ENCODE measurements at places on chromosomes 3 and 15.

- no peak for DNase-seq
Observed at GRCh38 chr3:160159806-160160205, 65.4 kb upstream of the C3orf80 start.

GRCh38 chr3:76367281-76367680, 581.9 kb upstream of the ZNF717 start:
- no peak for DNase-seq

GRCh38 chr3:147421184-147421912, 12.2 kb downstream of the ZIC1 start:
- no peak for DNase-seq

- DNase-seq, result no peak
Observed at GRCh38 chr3:128788268-128788869, 62.4 kb downstream of the RAB7A start.

DNA sequence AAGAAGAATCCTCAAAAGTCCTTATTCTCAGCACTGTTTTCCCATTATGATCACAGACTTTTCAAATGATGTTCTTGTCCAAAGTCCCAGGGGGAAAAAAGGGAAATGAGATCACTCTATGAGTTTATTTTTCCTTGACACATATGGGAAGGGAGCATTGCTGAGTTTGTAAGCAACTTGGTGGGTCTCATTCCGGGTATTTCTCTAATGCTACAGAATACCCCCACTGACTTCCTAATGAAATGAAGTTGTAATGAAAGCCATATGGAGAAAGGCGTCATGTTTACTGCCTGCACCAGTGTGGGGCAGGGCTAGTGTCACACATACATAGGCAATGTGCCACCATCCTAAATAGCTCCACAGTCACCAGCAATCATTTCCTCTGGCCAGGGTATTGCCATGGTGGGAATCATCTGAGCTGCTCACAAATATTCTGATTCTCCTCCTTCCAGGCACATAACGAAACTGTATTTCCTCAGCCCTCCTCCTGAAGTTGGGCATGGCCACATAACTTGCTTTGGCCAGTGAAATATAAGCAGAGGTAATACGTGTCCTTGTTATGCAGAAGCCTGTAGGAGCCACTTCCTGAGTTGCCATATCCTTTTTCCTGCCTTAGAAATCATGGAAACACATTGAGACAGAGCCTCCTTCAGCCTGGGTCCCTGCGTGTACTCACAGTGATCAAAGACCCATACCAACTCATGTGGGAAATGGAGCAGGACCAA, 41.0 kb upstream of the C15orf61 start:
- DNase-seq, result no peak

DNA sequence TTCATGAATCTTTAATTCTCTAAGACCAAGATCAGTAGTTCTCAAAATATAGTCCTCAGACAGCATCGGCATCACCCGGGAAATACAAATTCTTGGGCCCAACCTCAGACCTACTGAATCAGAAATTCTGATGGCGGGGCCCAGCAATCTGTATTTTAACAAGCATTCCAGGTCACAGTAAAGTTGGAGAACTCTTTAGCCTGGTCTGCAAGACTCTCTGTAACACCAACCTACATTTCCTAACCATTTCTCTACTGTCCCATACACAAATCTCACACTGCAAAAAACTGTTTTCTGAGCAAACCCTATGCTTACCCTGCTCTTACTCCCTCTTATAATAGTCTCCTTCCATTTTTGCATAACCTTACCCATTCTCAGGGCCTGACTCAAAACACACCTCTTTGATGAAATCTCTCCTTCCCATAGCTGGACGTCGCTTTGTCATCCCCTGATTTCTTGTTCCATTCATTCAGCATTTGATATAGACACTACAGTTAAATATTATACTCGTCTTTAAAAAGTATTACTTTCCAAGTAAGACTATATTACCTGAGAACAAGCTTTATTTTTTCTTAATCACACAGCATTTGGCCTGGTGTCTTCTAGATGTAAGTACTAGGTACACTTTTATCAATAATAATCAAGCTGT, 83.3 kb upstream of the MYO5C start:
- DNase-seq, result no peak

DNA sequence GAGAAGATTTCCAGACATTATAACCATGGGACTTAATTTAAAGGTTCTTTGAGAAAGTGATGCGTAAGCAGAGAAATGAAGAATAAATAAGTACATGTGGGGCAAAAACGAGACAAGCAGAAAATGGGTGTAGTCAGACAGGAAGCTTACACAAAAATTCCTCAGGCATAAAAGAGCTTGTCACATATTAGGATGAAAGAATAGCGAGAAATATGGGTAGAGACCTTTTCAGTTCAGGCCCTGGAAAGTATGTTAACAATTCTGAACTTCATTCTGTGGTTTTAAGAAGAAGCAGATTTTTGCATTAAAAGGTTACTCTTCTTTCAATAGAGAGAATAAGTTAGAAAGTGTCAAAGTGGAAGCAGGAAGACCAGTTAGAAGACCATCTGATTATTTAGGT, 352.4 kb downstream of the ROBO1 start:
- no peak for DNase-seq

DNA sequence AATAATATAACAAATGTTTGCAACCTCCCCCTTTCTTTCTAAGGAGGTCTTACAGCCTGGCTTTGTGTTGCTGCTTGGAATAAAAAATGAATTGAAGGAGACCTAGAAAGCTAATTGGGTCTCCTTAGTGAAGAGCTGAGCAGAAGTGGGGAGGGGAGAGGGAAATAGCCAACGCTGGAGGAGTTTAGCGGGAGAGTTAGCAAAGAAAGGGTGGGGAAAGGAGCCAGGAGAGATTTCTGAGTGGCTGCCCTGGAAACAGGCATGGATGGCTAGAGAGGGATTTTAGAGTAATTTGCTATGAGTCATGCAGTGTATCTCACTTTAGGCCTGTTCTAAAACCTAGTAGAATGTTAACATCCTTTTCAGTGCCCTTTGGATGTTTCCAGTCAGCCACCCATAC, 45.2 kb upstream of the PFN2 start:
- no peak for DNase-seq

DNA sequence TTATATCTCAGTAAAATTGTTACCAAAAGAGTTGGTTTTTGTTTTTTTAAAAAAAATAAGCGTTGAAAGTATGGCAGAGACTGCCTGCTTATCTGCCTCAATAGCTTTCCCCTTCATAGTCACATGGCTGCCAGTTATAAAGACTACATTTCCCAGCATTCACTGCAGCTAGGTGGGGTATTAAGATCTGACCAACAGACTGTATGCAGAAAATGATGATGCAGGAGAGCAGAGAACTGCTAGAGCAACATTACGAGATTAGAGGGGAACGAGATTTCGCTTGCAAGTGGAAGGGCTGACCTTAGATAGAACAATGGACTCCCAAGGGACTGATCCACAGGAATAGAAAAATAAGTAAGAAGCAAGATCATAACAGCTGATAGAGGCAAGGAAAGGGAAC, 14.3 kb downstream of the RHOA start:
- peak; percentile 60 for DNase-seq

DNA sequence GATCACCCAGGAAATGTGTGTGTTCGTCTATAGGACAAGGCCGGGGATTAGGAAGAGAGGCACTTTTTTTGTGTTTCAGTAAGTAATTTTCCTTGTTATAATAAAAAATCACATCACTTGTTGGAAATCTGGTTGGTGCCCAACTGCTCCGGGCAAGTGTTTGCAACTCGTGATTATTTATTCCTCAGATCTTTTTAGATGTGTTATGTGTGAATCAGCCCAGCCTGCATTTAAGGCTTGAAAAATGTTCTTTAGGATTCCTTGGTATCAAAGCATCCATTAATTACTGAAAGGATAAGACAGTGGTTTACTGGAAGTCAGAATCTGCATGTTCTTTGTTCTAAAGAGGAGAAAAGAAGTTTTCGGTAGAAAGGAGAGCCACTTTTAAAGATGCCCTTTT, 345.6 kb downstream of the FEZF2 start:
- no peak for DNase-seq

GRCh38 chr3:152348436-152349177, 79.9 kb downstream of the MBNL1 start:
- DNase-seq, result no peak

DNA sequence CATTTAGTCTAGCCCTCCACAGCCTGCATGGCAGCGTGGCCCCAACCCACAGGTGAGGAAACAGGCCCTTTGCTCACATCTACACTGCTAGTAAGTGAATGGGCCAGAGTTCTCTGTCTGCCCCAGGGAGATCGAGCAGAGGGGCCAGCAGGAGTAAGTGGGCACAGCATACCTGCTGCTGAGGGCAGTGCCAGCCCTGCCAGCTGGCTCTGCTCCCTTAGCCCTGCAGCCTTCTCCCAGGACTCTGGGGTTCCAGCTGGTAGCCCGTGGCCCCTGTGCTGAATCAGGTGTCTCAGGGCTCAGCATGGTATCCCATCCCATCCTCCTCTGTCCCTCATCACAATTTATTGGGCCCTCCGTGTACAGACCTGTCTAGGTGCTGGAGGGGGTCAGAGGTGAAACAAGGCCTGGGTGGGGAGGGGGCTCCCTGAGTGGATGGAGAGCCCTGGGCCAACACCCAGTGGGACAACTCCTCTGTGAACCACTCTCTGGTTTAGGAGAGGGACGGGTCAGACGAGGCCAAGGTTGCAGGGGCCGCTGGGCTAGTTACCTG, 101.8 kb downstream of the DNAJB8 start:
- DNase-seq, result no peak

All from HEK293T (cell line).